ENCODE measurements at places on chromosomes 1 and 21.

- no peak for DNase-seq
Measured at GRCh38 chr1:62269439-62269838, 49.8 kb downstream of the KANK4 start.

DNA sequence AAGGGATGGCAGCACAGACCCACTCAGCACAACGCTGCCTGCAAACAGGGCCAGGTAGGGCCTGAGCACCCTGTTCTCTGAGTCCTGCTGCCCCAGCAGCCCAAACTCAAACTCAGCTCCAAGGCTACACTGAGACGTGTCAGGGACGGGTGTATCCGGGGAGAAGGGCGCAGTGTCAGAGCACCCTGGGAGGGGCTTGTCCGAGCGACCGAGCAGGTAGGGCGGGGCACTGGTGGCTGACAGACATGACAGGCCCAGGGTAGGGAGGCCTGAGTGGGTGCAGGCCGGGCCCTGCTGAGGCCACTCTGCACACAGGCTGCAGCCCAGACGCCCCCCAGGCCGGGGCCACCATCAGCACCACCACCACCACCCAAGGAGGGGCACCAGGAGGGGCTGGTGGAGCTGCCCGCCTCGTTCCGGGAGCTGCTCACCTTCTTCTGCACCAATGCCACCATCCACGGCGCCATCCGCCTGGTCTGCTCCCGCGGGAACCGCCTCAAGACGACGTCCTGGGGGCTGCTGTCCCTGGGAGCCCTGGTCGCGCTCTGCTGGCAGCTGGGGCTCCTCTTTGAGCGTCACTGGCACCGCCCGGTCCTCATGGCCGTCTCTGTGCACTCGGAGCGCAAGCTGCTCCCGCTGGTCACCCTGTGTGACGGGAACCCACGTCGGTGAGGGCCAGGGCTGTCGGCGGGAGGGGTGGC is 5.5 kb downstream of the SCNN1D start:
- DNase-seq, result no peak

GRCh38 chr1:78004719-78005447 is at the start of gene DNAJB4:
DNAJB4 (plus strand) TSS chr1:78004939; CDS start chr1:78005111, 172 bp downstream.
- DNase-seq, result peak; percentile 89

DNA sequence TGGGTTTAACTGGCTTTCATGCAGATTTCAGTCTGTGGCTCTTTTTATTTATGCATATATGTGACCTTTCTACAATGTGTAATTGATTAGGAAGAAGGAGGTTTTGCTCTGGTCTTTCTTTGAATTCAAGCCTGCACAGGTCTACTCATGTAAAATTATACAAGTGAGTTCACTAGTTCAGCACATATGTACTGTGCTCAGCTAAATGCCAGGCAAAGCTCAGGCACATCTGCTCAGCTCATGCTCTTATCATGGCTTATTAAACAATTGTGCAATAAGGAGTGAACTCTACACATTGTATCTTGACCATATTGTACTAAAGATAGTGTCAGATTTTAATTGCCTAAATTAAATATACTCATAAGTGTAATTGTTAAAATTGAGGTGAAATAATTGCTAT is 378.4 kb downstream of the ADGRL2 start:
- DNase-seq, result no peak

GRCh38 chr21:45111703-45112102 is 37.3 kb downstream of the ADARB1 start:
- peak; percentile 72 for DNase-seq

DNA sequence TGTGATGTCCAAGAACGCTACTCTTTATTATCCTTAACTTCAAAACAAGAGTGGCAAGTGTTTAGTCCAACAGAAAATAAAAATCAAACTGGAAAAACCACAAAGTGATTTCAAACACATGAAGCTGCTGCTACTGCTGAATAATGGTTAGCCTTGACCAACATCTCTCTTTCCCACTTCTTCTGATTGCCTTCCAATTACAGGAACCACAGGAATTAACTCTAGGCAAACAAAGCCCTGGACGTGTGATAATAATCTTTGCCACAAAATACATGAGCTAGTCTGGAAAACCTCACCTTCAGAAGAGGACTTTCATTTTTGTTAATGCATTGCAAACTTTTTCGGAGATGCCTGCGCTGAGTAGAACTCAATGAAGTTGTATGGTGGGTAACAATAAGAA is 48.6 kb upstream of the COL11A1 start:
- DNase-seq, result no peak

DNA sequence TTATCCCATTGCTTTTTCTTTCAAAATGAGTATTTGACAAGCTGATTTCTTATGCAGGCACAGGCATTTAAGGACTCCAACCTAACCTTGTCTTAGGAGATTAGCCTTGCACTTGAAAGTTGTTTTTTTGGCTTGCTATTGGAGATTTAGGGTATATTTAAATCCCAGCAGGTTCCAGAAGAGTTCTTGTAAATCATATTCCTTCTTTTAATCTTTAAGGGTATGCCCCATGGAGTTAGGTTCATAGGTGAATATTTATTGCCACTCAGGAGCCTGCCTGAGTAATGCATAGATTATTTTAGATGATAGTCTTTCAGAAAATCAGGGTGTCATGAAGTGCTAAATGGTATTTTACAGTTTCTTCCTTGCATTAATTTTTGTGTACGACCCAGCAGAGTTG is 146.5 kb downstream of the PATJ start:
- no peak for DNase-seq

GRCh38 chr1:246437961-246438360 is 69.1 kb downstream of the SMYD3 start:
- DNase-seq, result no peak

DNA sequence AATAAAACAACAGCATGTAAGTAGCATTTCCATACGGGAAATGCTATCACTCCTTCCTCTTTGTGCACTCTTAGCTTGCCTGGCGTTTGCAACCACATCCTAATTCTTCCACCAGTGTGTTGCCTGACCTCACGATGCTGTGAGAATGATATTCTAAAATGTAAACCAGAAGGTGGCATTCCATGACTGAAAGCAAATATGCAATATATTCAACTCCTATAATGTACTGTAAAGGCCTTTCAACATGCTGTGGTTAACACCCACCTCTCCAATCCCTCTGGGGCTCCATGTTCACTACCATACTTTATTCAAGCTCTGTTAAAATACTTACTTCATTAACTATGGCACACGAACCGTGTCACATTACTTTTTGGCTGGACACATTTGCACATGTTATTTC is 420.6 kb upstream of the DEPDC1 start:
- no peak for DNase-seq

DNA sequence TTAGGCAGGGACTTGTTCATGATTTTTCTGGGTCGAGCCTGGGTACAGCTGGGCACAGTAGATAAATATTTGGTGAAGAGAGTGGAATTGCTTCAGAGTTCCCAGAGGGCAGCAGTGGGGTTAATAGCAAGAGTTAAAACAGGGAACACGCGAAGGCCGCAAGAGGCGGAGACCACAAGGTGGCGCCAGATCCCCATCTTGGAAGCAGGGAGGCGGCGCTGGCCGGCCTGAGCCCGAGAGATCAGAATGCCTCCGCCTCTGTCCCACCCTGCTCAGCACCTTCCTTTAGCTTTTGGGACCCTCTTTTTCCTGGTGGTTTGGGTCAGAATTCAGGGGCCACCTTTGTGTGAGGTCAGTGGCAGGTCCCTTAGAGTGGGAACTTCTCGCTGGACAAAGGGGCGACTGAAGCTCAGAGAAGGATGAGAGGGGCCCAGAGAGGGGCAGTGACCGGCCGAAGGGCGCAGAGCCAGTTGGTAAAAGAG is 6.5 kb upstream of the PADI2 start:
- peak; percentile 69 for DNase-seq

GRCh38 chr1:112262316-112262715 is 133.7 kb upstream of the CTTNBP2NL start:
- DNase-seq, result no peak

GRCh38 chr1:230743899-230744298 is 3.3 kb upstream of the CAPN9 start:
- peak; percentile 63 for DNase-seq

GRCh38 chr1:236851871-236852270 is 56.8 kb downstream of the MTR start:
- DNase-seq, result no peak

DNA sequence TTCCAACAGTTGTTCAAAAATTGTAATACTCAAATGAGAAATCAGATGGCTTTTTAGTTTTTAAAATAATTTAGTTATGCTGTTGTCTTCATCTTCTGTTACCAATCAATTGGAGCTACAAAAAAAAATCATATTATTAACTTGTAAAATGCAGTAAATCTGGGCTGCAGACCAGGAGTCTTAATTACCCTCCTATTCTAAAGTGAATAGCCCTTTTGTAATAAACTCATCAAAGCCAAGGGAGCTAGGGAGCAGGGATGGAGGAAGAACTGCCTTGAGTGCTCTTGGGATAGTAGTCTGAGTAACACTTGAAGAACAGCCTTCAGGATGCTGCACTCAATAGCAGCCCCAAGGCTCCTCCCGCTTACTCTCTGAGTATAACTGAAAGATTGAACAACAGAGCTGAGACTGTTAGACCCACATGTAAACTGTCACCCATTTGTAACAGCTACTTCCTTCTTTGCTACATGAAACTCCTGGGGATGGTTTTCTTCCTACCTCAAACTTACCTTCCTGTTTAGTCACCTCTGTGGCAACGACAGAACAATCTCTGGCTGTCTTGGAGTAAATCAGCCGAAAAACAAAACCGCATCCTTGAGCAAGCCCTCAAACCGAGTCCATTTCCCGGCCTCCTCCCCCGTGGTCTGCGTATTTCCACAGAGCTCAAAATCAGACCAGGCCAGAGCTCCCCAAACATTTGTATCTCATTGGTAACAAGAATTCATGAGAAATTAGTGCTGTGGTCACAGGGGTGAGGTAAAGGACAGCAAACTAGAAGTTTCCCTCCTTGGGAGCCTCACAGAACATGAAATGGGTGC is 55.9 kb downstream of the CD58 start:
- DNase-seq, result no peak

GRCh38 chr1:52629325-52629643 is 3.7 kb upstream of the SHISAL2A start:
- DNase-seq, result no peak

DNA sequence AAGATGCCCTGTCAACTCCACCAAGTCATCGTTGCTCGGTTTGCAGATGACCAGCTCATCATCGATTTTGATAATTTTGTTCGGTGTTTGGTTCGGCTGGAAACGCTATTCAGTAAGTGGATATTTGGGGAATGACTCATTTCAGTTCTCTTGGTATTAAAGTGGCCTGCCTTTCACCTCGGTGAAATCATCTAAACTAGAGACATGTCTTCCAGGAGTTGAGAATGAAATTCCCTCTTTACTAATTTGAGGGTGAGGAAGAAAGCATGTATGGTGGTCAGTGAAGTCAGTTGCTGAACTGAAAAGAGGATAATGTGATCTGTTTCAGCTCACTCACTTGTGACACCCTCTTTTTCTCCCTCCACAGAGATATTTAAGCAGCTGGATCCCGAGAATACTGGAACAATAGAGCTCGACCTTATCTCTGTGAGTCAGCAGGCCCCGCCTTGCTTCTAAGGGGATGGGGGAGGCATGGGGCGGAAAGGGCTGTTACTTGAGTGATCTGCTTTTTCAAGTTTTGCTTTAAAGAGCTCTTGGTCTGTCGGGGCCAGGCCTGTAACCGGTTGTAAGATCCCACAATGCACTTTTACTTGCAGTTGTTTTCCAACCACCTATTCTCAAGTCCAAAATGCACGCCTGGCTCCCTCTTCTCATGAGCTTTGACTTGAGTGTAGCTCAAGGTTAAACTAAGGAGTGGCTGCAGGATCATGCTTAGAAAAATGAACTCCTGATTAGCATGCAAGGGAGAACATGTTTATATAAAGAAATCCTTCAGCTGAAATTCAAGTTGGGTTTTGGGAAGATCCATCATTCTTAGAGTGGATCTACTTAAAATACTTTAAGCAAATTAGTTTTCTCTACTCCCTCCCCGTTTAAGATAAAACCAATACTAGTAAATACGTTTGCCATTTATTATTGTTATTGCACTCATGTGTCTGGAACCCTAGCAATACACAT is 59.8 kb downstream of the CAPN2 start:
- DNase-seq, result peak; percentile 11

DNA sequence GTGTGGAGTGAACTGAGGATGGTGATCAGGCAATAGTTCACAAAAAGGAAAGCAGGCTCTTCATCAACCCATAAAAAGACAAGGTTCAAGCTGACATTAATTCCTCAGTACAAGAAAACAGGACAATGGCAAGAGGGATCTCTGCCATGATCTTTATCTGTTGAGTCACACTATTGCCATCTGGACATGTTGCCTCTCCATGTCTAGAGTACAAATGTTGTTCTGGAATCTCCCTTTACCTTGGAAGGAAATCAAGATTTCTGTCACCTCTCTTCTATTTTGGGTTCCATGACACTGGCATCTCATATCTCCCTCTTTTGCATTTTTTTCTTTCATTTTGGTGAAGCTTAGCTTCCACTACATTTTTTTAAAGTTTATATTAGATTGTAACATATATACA is 329.1 kb downstream of the USP25 start:
- no peak for DNase-seq

GRCh38 chr1:89815611-89816010 is 5.2 kb upstream of the LRRC8D start:
- no peak for DNase-seq

DNA sequence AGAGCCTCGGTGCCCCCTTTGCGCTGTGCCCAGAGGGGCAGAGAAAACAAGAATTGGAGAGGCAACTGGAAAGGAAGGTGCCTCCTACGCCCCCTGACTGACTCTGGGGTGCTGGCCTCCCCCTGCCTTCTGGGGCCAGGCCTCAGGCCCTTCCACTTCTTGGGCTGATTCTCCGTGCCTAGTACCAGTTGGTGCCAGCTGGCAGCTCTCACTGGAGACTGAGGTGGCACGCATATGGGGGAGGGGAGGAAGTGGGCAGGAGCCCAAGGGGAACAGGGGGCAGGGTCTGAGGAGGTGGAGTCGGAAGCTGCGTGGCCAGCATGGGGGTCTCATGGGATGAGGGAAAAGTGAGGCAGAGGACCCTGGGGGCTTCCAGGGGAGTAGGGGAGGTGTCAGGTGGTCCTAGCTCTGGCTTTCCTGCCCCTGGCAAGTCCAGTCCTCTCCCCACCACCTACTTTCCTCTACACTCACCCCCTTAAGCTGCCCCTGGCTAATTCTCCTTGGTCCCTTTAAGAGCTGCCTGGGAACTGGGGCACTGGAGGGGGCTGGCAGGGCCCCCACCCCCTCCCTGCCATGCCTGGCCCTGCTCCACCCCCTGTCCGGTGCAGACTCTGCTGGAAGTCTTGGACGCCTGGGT is 6.5 kb upstream of the SEMA4A start:
- peak; percentile 58 for DNase-seq

- no peak for DNase-seq
Measured at GRCh38 chr1:177937931-177938330, 31.9 kb downstream of the SEC16B start.

DNA sequence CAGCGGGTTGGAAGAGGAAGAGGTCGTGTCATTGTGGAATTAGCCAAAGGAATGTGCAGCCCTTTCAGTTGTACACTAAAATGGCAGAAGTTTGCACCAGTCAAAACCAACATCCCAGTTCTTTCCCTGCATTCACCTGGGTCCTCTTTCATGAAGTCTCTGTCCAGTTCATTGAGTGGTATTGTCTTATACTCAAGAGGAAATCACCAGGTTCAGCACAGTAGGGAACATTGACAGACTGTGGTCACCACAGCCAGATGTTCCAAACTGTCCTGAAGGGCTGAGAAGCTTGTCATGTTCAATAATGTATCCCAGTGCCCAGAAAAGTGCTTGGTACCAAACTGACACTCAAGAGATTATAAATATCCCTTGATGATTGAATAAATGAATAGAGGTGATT is 131.6 kb downstream of the GLUL start:
- DNase-seq, result peak; percentile 46

Data from NCI-H69 (cell line).